Stimulated activated CD4-positive, alpha-beta T cell treated with anti-CD3 and anti-CD28 coated beads, Interleukin-4, amount 100 ng/mL, for 24 hours (primary cell): ENCODE measurements at places on chromosomes 3 and 15.
A peak's percentile ranks its signal among the peaks of the same experiment; 100 is the strongest.

GRCh38 chr3:53799338-53799865 lies 46.8 kb downstream of the CHDH start:
- DNase-seq, result no peak

- DNase-seq, result no peak
These were observed 245.3 kb upstream of the NSMCE3 start for GRCh38 chr15:29514926-29515325.

DNA sequence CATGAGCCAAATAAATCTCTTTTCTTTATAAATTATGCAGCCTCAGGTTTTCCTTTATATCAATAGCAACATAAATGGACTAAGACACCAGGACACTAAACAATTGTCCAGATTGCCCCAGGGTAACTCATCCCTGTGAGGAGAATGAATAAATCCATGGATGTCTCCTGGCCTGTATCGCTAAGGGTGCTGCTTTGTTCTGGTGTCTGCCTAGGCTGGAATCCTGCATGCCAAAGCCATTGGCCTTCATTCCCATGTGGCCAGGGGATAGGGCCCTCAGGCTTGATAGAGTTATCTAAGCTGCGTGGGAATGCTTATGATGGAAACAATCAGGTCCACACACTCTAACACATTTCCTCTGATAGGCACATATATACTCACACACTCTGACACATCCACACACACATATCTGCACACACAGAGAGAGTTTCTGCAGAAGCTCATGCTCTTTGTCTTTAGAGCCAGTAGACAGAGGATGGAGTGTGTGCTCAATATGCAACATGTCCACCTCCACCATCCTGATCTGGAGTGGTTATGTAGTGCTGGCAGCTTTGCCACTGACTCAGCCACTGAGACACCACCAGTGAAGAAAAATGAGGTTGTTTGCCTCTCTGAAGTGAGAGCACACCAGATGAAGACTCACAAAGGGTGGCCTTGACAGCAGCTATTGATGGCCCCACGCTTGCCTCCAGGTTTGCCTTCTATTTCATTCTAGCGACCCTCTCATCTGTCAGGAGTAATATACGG lies 24.0 kb upstream of the DGKG start:
- DNase-seq, result no peak

DNA sequence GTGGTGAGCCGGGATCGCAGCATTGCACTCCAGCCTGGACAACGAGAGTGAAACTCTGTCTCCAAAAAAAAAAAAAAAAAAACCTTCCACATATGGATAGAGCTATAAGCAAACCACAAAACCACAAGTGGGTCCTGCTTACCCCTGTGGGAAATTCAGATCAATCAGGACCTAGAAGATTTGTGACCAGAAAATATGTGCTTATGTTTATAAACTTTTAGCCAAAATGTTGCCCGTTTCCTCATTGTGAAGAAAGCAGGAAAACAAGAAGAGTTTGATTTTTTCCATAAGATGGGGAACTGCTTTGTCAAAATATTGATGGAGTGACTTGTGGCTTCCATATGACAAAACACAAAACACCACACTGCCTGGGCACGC lies 3.4 kb upstream of the SLC25A38 start:
- no peak for DNase-seq

GRCh38 chr15:42215913-42216829 lies 8.1 kb upstream of the VPS39 start:
- no peak for DNase-seq

- no peak for DNase-seq
These were observed 53.4 kb downstream of the DENND4A start for GRCh38 chr15:65738649-65739048.

DNA sequence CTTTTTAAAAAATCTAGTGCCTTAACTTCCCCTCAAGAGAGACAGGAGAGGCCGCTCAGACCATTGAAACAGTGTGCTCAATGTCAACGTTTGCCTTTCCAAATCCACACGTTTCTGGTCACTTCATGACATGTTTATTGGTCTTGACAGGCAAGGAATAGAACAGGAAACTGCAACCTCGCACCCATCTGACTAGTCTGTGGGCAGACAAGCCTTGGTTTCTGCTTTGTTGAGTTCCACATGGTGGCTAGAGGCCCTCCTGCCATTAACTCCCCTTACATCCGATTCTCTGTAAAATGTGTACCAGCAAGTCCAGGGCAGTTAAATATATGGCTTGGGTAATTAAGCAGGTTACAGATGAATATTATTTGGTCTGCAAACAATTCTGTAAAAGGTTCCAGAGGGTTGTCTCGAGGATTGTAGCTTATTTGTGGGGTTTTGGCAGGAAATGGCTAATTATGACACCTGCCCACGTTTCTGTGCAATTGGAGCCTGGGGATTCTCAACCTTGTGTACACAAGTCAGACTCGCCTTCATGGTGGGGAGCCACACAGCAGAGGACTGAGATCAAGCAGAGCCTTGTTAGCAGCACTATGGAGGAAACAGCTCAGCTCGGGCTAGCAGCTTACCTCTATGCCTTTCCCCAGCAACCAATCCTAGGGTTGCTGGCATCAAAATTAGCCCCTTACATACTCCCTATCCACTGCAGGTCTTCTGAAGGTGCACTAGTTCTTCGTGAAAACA lies 317.5 kb upstream of the IGF1R start:
- no peak for DNase-seq

GRCh38 chr3:12132881-12133280 lies 25.8 kb downstream of the TIMP4 start:
- DNase-seq, result no peak

DNA sequence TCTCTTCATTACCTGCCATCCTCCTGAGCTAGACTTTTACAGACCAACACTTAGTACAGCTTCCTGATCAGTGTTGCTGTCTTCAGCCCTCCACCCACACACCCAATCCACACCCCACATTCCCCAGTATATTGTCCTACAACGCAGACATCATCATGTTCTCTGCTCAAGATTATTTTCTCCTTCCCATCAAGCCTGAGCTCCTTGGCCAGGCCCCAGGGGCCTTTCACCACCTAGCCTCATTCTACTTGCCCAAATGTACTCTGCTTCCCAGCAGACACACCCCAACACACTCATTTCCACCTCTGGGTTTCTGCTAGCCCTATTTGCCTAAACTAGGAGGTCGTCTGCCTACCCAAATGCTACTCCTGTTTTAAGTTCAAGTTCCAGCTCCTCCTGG lies 37.0 kb downstream of the DAPK2 start:
- peak; percentile 9 for DNase-seq

- no peak for DNase-seq
These were observed 45.2 kb downstream of the ADAM10 start for GRCh38 chr15:58704155-58704865.

- no peak for DNase-seq
These were observed 61.7 kb downstream of the IL1RAP start for GRCh38 chr3:190575437-190576185.

DNA sequence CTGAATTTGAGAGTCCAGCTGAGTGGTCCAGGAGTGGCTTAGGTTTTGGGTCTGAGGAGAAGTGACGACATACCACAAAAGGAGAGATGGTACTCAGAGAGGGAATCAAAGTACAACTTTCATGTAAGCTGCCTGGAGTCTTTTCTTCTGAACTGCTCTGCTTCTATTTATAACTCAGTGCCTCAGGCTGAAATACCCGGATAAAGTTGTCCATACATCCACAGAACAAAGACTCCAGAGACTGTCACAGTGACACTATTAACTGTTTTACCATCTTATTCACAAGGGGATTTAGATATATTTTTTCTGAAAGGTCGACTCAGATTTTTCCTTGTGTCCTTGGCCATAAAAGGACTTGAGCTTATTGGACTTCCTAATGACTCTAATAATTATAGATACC lies 264.3 kb upstream of the DNAJC19 start:
- DNase-seq, result no peak

- peak; percentile 13 for DNase-seq
These were observed 777 bp downstream of the GPR160 start for GRCh38 chr3:170038434-170039110.

DNA sequence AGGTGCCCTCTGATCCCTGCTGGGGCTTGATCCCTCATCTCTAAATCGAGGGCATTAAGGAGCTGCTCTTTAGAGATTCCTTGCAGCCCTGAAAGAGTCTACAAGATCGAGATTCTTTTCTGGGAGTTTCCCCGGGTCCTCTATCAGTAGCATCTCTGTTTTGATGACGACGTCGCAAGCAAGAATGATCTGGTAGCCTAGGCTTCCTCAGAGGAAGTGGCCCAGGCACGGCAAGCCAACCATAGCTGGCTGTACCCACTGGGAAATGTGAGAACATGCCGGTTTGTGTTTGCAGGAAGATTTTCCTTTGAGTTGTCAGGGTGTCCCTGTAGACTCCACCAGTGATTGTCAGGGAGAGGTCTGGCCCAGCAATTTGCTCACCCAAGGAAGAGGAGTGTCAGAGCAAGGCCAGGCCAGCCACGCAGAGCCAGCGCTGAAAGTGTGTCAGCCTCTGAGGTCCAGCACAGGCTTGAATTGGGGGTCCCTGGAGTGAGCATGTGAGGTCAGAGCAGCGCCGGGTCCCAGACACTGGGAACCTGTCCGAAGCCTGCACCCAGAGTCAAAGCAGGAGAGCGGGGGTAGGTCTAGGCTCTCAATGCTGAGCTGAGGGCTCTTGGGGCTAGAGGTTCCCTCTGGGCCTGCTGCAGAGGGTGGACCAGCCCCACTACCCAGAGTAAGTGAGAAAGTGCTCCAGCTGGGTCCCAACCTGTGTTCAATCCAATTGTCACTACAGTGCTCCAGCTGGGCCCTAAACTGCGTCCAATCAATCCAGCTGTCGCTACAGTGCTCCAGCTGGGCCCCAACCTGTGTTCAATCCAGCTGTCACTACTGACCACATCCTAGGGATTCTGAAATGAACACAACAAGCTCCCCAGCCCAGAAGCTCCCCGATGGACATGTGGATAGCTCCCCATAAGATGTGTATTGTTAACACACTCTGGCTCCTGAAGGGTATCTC lies 95.7 kb downstream of the CHDH start:
- no peak for DNase-seq

DNA sequence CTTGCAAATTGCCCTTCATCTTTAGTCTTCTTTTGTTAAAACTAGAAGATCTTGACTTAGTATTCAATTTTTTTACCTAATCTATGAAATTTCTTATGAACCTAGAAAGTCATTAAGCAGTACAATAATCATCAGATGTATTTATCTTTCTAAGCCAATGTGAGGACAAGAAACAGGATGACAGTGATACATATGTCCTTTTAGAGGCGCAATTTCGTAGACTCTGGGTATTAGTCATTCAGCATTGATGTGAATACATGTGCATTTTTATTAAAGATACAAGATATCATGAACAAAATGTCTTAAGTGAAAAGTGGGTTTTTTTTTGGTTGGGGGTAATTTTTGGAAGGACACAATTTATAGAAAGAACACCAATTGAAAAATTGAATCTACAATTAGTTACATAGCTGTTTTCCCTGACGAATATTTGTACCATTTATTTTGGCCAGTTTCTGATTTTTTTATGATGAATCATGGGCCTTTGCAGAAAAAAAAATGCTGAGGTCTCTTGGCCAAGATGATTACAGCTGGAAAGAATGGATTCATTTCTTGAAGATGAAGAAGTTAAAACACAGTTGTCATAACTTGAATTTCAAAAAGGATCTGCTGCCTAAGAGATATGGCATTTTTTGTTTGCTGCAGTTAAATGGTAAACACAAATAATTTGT lies 48.9 kb upstream of the AGTR1 start:
- DNase-seq, result no peak

- DNase-seq, result no peak
These were observed 16.8 kb downstream of the AP4E1 start for GRCh38 chr15:50925281-50925680.

GRCh38 chr3:21117370-21117769 lies 633.6 kb downstream of the ZNF385D start:
- DNase-seq, result no peak

GRCh38 chr3:129892486-129892856 lies 1.0 kb downstream of the TMCC1 start:
- peak; percentile 14 for DNase-seq

- DNase-seq, result no peak
These were observed 39.8 kb downstream of the CGGBP1 start for GRCh38 chr3:88019024-88019423.

DNA sequence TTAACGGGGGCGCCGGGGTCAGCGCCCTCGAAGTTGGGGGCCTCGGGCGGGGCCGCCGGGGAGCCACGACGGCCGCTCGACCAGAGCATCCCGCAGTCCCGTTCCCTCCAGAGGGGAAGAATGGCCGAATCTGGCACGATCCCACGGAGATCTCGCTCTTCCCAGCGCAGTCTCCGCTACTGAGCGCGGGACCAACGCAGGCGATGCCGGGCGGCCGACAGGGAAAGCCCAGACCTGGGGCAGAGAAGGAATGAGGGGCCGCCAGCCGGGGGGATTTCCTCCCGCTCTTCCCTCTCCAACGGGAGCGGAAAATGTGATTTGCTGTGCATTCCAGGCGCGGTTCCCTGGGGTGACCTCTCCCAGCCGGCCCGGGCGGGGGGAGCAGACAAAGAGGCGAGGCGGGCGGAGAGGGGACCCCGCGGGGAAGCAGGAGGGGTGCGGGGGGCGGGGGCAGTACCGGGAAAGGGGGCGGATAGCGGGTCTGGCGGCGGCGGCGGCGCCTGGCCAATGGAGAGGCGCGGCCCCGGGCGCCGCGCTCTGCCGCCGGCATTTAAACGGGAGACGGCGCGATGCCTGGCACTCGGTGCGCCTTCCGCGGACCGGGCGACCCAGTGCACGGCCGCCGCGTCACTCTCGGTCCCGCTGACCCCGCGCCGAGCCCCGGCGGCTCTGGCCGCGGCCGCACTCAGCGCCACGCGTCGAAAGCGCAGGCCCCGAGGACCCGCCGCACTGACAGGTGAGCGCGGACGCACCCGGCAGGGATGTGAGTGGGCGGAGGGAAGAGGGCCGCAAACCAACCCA lies at the start of gene GREM1:
Gene GREM1, plus strand, starts transcription at position 579 of the 801 bp plus-strand sequence. CDS start 12,687 bp downstream, outside the sequence.
- DNase-seq, result no peak

DNA sequence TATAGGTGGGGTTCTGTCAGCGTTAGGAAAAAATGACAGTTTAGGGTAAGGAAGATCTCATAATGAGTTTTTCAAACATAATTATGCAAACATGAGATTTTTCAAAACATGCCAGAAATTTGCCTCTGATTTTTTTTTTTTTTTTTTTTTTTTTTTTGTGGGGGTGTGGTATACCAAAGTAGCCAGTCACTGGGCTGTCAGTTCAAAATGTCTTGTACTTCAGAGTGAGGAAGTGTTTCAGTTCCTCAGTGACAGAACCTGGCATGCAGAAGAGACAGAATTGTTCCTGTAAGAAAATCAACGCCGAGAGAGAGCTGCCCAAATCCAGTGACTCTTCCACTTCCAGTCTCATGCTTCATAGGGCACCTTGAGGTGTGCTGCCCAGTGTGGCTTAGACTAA lies 9.7 kb downstream of the NCBP2 start:
- no peak for DNase-seq
